Stimulated activated CD4-positive, alpha-beta T cell treated with anti-CD3 and anti-CD28 coated beads, Interleukin-1b, Interleukin-23, amount 100 ng/mL, for 1 hour (primary cell): ENCODE measurements at places on chromosomes 2 and 18.

- DNase-seq = no peak
Observed at GRCh38 chr2:109720380-109721106, 73.6 kb upstream of the RGPD5 start.

- DNase-seq = no peak
Observed at GRCh38 chr18:13539843-13540476, 186.4 kb downstream of the FAM210A start.

GRCh38 chr2:197777823-197778407 is 7.2 kb downstream of the BOLL start:
- DNase-seq = no peak

DNA sequence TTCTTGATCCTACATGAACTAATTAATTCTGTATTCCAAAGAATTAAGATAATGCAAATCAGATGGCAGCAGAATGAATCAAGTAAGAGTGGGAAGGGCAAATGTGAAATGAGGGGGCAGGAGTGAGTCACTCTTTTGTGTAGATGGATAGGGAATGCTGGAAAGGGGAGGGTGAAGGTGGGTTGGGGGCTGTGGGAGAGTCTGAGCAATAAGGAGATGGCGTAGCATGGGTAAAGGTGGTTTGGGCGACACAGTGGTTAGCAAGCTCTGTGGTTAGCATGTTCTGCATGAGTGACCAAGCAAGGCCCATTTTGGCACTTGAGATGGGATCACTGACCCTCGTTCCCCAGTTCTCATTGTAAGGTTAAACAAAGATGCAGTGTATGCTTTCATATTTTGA is 20.4 kb downstream of the GPD2 start:
- DNase-seq = no peak

GRCh38 chr18:8034674-8035073 is 467.6 kb downstream of the PTPRM start:
- DNase-seq = no peak

- DNase-seq = no peak
Observed at GRCh38 chr18:46054956-46055837, 16.9 kb downstream of the PSTPIP2 start.

DNA sequence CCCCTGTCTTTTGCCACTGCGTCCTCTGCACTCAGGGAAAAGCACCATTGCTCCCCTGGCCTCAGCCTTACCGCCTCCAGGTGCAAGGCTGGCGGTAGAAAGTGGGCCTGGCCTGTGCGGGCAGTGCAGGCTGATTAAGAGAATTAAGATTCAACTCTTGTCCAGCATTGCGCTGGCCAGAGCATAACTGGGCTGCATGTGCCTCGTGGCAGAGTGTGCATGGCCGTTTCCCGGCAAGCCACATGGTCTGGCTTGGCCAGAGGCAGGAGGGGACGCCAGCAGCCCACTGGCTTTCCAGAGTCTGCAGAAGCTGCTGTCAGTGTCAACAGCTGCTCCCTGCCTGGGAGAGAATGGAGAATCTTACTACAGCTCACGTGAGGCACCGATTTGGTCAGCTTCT is 12.3 kb downstream of the NTSR2 start:
- DNase-seq = no peak

- no peak for DNase-seq
Observed at GRCh38 chr18:23137097-23137635, 1.9 kb downstream of the CABLES1 start.

DNA sequence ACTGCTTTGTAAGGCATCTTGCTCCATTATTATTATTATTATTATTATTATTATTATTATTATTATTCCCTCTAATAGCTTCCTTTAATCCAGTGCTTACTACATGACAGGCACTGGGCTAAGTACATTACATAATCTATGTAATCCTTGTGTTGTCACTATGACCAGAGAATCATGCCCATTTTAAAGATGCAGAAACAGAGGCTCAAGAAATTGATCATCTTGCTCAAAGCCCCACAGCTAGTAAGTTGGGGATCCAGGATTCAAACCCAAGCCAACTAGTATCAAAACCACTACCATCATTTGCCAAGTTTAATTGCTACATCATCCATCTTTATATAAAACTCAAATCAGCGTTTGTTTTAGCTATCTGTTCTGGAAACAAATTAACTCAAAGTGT is 594 bp upstream of the NGEF start:
- no peak for DNase-seq
